Cardiac septum (tissue), 1 donor: ENCODE measurements at places on chromosomes 4 and X. TPM values are rescaled to one million over a fixed set of nuclear protein-coding genes. Genes with fewer than 3 reads are reported as not detected.

Gene GABRG1
- not detected for total RNA-seq

Gene PCDH10
- 0.48 TPM for total RNA-seq

Gene STPG2
- total RNA-seq = 0.19 TPM

Gene TMPRSS11F
- not detected for total RNA-seq

Gene HOPX
- 5.2 TPM for total RNA-seq

Gene TRMT10A
- total RNA-seq = 2.7 TPM

Gene RPS6KA6
- total RNA-seq = 0.40 TPM

Gene SAGE1
- total RNA-seq = not detected

Gene USP17L28
- total RNA-seq = not detected

Gene PSAPL1
- total RNA-seq = not detected
